Activated T-helper 1 cell treated with anti-CD3 and anti-CD28 coated beads, Interleukin-2, amount 50 U/mL, for 16 hours (primary cell): ENCODE measurements at places on chromosomes 5 and 9.

DNA sequence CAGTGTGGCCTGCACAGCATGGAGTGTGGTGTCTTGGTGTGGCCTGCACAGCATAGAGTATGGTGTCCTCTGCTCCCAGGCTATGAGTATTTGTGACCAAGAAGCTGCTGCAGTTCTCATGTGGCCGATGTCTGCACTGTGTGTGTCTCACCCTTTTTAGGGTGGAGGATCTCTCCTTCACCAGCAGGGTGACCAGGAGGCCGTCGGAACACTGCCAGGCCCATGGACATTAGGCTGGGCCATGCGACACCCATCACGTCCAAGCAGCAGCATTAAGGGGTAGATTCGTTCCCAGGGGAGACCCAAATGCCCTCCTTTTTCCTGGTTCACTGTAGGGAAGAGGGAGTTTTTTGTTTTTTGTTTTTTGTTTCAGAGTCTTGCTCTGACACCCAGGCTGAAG, 115.3 kb upstream of the SPIN1 start:
- DNase-seq = no peak

- no peak for DNase-seq
Measured at GRCh38 chr5:73966451-73966850, 340.5 kb downstream of the ARHGEF28 start.

GRCh38 chr9:21316032-21316842, 11.1 kb upstream of the IFNA5 start:
- DNase-seq = no peak

GRCh38 chr9:73023025-73023541, 70.2 kb upstream of the ALDH1A1 start:
- DNase-seq = peak; percentile 3

- DNase-seq = no peak
Measured at GRCh38 chr5:83473346-83474160, 2.0 kb downstream of the VCAN start.

DNA sequence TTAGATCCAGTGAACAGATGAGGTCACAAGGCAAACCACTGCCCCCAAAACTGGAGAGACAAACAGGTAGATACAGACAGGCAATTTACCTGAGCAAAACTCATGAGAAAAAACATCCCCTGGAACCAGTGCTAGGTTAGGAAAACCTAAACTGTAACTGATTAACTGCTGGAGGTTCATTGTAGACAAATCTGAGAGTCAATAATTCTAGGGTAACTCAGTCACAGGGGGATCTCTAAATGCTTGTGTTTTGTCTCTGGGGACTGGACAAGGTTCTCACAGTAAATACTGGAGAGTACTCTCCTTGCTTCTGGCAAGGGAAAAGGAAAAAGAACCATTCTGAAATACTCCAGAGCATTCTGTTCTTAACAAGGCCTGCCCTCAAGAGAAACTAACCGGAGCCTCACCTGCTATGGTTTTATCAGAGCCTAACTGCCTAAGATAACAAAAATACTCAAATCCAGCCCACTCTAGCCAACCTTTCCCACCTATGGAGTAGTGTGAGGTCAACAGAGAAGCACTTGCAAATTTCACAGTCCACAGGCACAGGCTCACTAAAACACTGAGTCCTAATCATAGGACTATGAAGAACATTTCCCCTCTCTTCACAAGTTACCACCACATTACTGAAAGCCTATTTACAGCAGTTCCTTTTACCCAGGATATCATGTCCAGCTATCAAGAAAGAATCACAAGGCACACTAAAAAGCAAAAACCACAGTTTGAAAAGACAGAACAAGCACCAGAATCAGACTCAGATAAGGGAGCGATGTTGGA, 139.9 kb upstream of the ACOT12 start:
- no peak for DNase-seq
